ENCODE measurements at places on chromosomes 3 and 15.

DNA sequence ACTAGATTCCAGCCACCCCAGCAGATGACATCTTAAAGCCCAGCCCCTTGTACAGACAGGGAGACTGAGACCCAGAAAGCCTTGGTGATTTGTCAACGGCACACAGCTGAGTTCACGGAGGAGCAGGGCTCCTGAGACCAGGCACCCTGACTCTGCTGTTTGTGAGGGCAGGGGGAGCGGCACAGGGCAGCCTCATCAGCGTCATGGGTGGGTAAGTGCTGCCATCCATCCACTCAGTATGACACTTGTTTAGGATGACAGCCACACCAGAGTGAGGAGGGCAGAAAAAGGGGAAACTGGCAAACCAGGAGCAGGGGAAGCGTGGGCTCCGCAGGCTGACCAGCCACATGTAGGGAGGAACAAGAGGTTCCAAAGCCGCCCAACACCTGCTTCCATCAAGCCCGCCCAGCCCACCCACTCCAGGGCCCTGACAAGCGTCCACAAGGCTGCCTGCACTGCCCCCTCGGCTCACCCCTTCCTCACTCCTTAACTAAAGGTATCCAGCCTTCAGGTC, 19.9 kb downstream of the RBPMS2 start:
- DNase-seq, result no peak

GRCh38 chr3:114510201-114510600, 216.4 kb downstream of the TIGIT start:
- DNase-seq, result no peak

- no peak for DNase-seq
Observed at GRCh38 chr15:69119001-69119400, 41.4 kb upstream of the GLCE start.

DNA sequence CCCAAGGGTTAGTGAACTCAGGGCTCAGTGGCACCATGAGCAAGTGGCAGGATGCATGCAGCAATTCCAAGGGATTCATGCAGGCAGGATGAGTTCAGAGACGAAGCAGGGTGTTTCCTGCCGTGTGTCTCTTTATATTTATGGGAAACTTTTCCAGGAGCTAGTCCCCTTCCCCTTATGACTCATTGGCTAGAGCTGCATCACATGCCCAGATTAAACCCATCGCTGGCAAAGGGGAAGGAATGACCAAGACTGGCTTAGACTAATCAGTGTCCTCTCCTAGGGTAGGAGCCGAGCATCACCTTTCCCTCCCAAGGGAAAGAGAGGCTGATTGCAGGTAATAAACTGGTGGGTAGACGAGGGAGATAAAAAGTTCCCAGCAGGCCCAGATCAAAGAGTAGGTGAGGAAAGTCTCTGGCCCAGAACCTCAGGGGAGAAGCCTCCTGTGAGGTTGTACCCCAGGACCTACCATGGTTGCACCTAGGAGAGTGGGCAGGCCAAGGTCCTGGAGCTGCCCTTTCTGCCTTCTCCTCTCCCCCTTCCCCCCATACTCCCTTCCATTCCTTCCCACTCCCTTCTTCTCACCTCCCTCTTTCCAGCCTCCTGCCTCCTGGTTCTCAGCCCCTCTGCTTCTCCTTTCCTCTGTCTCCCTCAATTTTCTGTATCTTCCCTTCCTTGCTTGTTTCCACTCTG, 67.8 kb upstream of the ITGA11 start:
- DNase-seq, result peak; percentile 58

DNA sequence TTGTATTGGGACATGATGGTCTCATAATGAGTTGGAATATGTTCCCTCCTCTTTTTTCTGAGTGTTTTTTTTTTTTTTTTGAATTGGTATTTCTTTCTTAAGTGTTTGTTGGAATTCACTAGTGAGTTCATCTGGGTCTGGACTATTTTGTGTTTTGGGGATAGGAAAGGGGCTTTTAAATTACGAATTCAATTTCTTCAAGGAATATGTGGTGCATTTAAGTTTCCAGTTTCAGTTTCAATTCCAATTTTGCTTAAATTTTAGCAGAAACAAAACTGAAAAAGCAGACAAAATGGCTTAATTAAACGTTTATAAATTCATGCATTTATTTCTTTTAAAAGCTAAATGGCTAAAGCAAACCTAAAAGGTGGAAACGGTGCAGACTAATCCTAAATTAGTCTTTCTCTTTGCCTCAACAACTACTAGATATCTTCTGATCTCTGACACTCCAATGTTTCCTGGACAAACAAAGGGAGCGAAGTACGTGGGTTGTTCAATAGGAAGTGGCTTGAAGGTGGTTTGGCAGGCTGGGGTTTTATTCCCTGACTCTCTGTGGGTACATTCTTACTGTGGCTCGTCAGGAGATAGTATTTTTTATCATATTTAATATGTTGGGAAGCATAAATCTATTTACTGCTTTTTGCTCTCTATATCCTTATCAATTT, 50.0 kb upstream of the CORO2B start:
- no peak for DNase-seq

- DNase-seq, result no peak
Observed at GRCh38 chr15:58532126-58532525, 100.3 kb downstream of the LIPC start.

DNA sequence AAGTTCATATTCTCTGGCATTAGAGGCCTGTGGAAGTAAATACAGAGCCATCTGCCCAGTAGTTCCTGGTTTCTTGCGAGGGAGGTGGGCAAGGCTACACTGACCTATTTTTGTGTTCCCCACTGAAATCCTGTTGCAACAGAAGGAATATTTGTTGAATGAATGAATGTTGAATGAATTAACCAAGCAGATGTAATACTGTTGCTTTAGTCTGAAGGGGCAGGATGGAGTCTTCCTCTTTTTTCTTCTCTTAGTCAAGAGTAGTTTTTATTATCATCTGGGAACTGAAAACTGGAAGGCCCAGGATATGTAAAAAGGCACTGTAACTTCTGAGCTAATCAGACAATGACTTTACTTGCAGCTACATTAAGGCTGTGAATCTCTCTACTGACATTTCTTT, 17.1 kb downstream of the BLOC1S6 start:
- DNase-seq, result no peak

DNA sequence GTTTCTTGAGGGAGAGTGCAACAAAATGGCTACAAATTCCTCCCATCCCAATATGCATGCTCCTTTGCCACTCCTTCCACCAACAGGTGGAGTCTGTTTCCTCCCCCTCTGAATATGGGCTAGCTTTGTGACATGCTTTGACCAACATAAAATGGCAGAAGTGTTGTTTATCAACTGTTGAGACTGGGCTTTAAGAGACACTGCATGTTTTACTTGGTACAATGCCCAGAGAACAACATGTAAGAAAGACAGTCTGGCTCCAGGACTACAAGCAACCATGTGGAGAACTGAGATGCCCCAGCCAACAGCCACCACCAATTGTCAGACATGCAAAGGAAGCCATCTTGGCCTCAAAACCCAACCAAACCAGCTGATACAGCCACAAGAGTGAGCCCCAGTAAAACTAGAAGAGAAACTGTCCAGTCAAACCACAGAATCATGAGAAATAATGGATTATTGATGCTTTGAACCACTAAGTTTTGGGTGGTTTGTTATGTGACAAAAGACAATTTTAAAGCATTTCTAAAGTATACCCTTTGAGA, 40.5 kb downstream of the NUDT16 start:
- peak; percentile 9 for DNase-seq

GRCh38 chr3:108940166-108940565, 13.5 kb downstream of the GUCA1C start:
- DNase-seq, result no peak
